Upper lobe of left lung (tissue), 6 donors: ENCODE measurements at places on chromosomes 1 and 21.
A peak's percentile ranks its signal among the peaks of the same experiment; 100 is the strongest.

DNA sequence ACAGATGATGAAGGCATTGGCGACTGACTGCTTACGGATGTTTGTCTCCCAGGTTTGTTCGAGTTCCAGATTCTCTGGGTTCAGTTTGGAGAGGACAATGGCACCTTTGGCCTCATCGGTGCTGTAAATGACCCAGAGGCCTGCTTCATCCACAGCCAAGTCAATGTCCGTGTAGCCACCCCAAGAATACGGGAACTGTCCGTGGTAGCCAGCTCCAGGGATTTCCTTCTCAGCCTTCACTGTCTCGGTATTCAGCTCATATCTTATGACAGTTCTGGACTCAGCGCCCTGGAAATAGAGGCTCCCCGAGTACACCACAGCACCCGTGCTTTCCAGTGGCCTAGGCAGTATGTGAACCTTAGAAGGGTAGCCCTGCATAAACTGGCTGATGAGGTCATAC is 14.1 kb downstream of the MYOCOS start:
- H3K27ac ChIP-seq = no peak overlapping the region
- no peaks in the 10 kb centered on the region for H3K27me3 ChIP-seq
- no peaks in the 10 kb centered on the region for H3K36me3 ChIP-seq
- no peaks in the 10 kb centered on the region for H3K4me1 ChIP-seq

- no peak for DNase-seq
- no peaks in the 10 kb centered on the region for H3K4me1 ChIP-seq
- H3K36me3 ChIP-seq = no peaks in the 10 kb centered on the region
These were observed 56.2 kb downstream of the FCRL5 start for GRCh38 chr1:157496121-157496526.

DNA sequence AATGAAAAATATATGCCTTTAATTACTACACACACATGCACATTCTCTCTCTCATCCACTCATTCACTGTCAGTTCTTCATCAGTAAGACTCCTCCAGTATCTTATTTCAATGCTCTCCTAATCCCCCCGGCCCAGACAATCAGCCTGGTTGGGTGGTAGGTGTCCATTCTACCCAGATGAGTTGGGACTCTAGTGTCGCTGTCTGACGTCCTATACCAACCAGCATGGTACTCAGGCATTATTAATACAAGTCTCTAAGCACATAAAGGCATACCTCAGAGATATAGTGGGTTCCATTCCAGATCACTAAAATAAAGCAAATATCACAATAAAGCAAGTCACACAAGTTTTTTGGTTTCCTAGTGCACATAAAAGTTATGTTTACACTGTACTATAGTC is 19.8 kb downstream of the NRIP1 start:
- no peaks in the 10 kb centered on the region for H3K36me3 ChIP-seq
- H3K27ac ChIP-seq = no peak overlapping the region
- no peak for DNase-seq
- no peaks in the 10 kb centered on the region for H3K27me3 ChIP-seq

DNA sequence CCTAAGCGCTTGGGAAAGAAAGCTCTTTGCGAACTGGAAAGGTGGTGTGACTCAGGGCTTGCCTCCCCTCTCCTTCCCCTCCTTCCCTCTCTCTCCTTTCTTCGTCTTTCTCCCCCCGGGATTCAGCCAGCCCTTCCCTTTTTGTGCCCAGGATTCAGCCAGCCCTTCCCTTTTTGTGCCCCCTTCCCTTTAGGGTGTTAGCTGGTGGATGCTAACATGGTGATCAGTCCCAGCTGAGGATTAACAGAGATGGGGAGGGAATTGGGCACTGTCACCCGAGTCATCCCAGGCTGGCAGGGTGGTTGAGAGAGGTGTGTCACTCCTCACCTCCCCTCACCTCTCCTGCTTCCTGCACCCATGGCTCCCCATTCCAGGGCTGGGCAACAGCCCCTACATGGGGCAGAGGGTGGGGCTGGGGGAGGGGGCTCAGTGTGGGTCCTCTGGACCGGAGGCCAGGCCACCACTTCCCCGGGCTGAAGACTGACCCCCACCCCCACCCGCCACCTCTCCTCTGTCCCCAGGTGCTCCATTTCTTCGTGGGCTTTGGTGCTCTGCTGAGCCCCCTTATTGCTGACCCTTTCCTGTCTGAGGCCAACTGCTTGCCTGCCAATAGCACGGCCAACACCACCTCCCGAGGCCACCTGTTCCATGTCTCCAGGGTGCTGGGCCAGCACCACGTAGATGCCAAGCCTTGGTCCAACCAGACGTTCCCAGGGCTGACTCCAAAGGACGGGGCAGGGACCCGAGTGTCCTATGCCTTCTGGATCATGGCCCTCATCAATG is 51.5 kb downstream of the ELK4 start:
- H3K4me3 ChIP-seq = no peak overlapping the region
- peaks cover 21% of the 10 kb centered on the region for H3K4me1 ChIP-seq
- H3K36me3 ChIP-seq = no peaks in the 10 kb centered on the region
- peak; percentile 30 for DNase-seq
- no peaks in the 10 kb centered on the region for H3K27me3 ChIP-seq

GRCh38 chr1:86450847-86451246 is 17.9 kb upstream of the CLCA1 start:
- DNase-seq = no peak
- H3K27me3 ChIP-seq = no peaks in the 10 kb centered on the region
- H3K27ac ChIP-seq = no peak overlapping the region
- H3K4me3 ChIP-seq = no peak overlapping the region
- no peaks in the 10 kb centered on the region for H3K36me3 ChIP-seq

DNA sequence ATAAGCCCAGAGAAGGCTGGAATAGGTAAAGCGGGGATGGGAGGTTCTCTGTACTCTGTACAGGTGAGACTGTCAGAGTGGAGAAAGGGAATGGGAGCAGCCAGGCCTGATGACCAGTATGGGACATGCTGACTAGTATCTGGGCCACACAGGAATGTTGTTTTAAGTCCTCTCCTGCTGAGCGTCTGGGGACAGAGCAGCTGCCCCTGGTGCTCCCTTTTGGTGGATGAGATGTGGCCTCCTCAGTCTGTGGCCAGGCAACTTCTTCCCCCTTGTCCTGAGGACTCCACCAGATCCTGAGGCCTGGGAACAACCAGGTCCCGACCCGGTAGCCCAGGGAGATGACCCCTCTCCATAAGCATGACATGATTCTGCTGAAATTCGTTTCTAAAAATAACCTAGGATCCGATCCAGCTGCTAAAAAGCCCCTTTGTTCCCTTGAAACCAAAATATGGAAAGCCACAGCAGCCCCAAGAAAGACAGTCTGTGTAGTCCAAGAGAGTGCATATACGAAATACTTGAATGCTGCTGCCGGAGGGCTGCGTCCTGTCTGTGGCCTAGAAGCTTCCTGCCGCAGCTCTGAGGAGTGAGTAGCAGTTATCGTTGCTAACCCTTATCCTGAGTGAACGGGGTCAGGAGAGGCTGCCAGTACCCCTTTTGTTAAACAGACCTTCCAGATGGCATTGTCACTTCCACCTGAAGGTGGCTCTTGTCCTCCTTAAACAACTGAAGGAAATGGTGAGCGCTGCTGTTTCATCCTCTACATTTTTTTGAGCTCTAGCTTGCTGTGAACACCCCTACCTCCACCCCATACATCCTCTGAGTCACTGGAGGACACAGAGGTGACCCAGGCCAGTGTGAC is 47.1 kb downstream of the ATP2B4 start:
- peak overlapping the region; percentile 92 for H3K27ac ChIP-seq
- peaks cover 3% of the 10 kb centered on the region for H3K36me3 ChIP-seq
- H3K4me3 ChIP-seq = no peak overlapping the region

- no peak for DNase-seq
- no peaks in the 10 kb centered on the region for H3K4me1 ChIP-seq
- no peaks in the 10 kb centered on the region for H3K36me3 ChIP-seq
- no peak overlapping the region for H3K4me3 ChIP-seq
- no peaks in the 10 kb centered on the region for H3K27me3 ChIP-seq
These were observed 54.9 kb upstream of the RGS7 start for GRCh38 chr1:241411776-241412338.
